Left lung (tissue), 14 donors: ENCODE measurements at places on chromosomes 6 and 20. TPM values are rescaled to one million over a fixed set of nuclear protein-coding genes. Genes with fewer than 3 reads are reported as not detected.

DNA sequence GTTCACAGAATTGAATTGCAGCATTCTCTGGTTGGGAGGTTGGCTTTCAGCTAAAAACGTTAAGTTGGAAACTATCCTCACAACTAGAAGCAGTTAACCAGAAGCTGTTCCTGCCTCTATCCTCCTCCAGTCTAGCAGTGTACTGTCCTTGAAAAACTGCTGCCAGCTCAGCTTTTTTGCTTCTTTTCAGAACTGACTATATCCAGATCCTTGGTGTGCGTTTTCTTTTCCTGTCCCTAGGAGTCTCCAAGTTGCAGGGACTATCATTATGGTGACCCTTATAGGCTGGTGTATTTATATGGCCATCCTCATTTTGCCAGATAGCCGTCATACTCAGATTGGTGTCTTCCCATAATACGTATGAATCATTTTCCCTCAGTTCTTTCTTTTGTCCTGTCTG is 5.5 kb downstream of the ITCH start:
- peak; percentile 3 for DNase-seq

The PRL gene
- 0.39 TPM for total RNA-seq

The ZBTB12 gene
- 6.5 TPM for total RNA-seq

The VIP gene
- 1.4 TPM for total RNA-seq

The TRIM15 gene
- not detected for total RNA-seq

DNA sequence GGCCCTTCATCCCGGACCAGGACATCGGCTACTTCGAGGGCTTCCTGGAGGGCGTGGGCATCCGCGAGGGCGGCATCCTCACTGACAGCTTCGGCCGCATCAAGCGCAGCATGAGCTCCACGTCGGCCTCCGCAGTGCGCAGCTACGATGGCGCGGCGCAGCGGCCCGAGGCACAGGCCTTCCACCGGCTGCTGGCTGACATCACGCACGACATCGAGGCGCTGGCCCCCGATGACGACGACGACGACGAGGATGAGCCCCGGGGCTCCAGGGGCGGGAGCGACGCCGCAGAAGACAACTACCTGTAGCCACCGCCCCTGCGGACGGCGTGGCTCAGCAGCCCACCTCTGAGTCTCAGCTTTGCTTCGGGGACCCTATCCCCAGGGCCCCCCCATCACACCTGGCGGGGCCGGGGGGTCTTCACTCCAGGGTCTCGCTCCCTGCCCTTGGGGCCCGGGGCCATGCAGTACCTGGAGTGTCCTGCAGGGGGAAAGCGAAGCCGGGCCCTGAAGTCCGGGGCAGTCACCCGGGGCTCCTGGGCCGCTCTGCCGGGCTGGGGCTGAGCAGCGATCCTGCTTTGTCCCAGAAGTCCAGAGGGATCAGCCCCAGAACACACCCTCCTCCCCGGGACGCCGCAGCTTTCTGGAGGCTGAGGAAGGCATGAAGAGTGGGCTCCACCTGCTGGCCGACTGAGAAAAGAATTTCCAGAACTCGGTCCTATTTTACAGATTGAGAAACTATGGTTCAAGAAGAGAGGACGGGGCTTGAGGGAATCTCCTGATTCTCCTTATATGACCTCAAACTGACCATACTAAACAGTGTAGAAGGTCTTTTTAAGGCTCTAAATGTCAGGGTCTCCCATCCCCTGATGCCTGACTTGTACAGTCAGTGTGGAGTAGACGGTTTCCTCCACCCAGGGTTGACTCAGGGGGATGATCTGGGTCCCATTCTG is 20.8 kb upstream of the HCK start:
- DNase-seq = peak; percentile 54

- DNase-seq = no peak
These were observed 45.6 kb upstream of the FYN start for GRCh38 chr6:111918825-111919224.

GRCh38 chr6:13253272-13253671 is 75.1 kb downstream of the TBC1D7 start:
- DNase-seq = no peak

GRCh38 chr20:32456869-32457478 is 98.8 kb downstream of the ASXL1 start:
- DNase-seq = peak; percentile 82
